ENCODE measurements at places on chromosomes 12 and 14.

DNA sequence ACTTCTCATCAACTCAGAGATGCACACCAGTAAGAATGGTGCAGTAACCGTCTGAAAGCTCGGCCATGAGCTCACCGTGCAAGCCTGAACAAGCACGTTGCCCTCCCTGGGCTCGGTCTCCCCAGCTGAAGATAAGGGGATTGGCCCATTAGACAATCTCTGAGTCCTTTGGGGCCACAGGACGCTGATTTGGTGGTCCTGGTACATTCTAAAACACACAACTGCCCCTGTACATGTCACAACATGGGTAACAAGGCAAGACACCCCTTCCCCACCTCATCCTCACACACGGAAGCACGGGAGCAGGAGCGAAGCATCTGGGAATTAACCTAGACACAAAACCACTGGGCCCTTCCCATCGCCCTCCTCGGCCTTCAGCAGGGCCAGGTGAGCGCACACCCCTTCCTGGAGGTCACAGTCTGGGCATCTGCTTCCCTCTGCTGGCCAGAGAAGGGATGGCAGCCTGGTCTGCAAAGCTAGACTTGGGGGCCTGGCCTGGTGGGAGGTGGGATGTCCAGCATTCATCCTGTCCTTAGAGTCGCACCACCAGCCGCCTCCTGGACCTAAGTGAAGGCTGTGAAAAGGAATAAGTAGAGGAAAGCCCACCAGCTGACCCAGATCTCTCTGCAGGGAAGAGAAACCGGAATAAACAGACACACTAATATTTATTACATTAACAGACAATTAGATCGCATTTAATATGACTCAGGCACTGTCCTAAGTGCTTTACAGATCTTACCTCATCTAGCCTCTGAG lies 18.9 kb upstream of the SMUG1 start:
- DNase-seq = peak; percentile 65

DNA sequence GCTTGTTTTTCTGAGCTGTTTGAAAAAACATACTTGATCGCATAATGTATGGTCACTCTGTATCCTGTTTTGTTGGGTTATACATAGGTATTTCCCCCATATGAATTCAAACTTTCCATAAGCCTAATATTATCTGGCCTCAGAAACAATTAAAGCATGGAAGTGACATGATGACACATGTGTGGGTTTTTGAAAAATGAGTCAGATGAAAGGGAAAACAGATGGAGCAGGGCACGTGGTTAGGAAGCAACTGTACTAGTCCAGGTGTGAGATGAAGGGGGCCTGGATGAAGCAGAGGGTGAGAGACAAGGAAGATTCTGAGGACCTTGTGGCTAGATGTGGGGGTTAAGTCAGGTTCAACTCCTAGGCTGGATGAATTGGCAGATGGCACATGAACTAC lies 92.7 kb upstream of the DNM1L start:
- DNase-seq = no peak

GRCh38 chr12:57732726-57733593 lies 5.6 kb downstream of the AGAP2 start:
- DNase-seq = no peak

DNA sequence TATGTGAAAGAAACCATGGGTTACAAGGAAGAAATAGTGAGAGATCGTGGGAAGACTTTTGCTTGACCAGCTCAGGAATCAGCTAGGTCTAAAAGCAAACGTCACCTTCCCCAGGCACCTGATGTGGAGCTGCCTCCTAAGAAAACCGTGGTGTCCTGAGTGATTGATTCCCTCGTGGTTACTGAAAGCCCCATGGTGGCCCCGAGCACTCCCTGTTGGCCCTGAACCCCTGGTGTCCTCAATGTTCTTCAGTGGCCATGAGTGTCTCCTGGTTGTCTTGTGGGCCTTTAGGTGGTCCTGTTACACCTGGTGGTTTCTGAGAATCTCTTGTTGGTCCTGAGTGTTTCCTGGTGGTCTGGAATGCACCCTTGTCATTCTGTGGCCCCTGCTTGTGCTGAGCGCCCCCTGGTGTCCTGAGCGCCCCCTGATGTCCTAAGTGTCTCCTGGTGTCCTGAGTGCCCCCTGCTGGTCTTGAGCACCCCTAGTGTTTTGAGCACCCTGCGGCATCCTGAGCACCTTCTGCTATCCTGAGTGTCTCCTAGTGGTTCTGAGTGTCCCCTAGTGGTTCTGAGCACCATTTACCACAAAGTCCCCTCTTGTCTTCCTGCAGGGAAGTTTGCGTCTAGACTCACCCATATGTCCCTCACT lies 518.7 kb downstream of the TMEM121 start:
- peak; percentile 10 for DNase-seq

- no peak for DNase-seq
Measured at GRCh38 chr14:99728231-99728920, 44.3 kb downstream of the CYP46A1 start.
